Panc1 (cell line): ENCODE measurements at places on chromosomes 7 and 10.

DNA sequence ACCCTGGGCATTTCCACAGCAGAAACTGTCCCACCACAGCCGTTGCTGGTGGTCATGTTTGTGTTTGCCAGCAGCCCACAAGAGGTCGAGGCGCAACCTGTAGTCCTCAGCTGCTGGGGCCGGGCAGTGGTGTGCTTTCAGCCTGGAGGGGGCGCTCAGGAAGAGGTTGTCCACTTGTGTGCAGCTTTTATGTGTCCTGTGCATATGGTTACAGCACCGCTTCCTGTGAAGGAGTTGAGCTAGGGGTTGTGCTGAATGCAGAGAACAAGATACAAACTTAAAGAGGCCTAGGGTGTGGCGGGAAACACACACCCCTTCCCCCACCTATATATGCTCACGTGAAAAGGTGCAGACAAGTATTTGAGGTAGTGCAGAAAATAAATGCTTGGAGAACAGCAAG, 29.5 kb upstream of the PFKFB3 start:
- H3K4me3 ChIP-seq: no peak overlapping the region
- H3K27me3 ChIP-seq: no peaks in the 10 kb centered on the region
- no peaks in the 10 kb centered on the region for H3K36me3 ChIP-seq

DNA sequence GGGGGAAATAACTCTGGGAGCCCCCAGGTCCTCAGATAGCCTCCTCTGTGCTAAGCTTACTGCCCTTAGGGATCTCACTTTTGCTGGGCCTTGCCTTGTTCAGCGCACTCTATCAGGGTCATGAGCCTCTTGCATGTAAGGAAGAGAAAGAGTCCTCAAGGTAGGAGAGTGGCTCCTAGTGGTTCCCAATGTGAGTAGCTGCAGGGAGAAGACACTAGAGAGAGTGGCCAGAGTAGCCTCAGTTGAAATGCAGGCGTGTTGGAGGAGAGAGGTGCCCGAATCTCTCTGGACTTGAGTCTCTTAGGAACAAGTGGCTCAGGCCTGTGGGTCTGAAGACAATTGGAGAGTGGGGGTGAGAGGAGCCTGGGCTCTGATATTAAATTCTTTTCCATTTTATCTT, 94.3 kb upstream of the SORCS3 start:
- H3K4me3 ChIP-seq: no peak overlapping the region
- H3K27ac ChIP-seq: no peak overlapping the region
- H3K4me1 ChIP-seq: no peaks in the 10 kb centered on the region
- H3K27me3 ChIP-seq: peaks cover 6% of the 10 kb centered on the region; the same call in 1 of the 2 replicates
- no peak for DNase-seq
- H3K36me3 ChIP-seq: no peaks in the 10 kb centered on the region

GRCh38 chr7:108057951-108058481, 55.1 kb upstream of the LAMB1 start:
- DNase-seq: no peak
- H3K36me3 ChIP-seq: no peaks in the 10 kb centered on the region
- no peaks in the 10 kb centered on the region; the same call in 1 of the 2 replicates for H3K4me1 ChIP-seq
- H3K27ac ChIP-seq: no peak overlapping the region

GRCh38 chr7:115356999-115357702, 435.3 kb downstream of the MDFIC start:
- no peak overlapping the region for H3K27ac ChIP-seq
- no peaks in the 10 kb centered on the region for H3K27me3 ChIP-seq
- no peaks in the 10 kb centered on the region for H3K36me3 ChIP-seq
- DNase-seq: no peak
- no peak overlapping the region for H3K4me3 ChIP-seq
- no peaks in the 10 kb centered on the region for H3K4me1 ChIP-seq
